ENCODE measurements at places on chromosomes 6 and 20.

DNA sequence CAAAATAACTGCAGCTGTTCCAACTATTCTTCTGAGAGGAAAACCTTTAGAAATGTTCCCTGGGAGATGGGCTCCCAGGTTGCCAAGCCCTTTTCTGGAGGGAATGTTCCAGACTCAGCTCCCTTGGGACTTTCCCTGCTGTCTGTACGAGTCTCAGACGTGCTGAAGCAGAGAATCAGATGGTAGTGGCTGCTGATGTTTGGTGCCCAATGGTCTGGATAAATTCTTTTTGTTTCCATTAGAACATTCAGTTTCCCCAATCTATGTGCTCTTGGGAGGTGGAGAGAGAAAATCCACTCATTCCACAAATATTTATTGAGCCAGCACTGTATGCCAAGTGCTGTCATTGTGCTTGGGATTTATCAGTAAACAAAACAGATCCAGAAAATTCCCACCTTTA, 40.0 kb downstream of the SNHG17 start:
- no peak for DNase-seq

GRCh38 chr6:41002168-41002567, 36.9 kb downstream of the UNC5CL start:
- DNase-seq, result no peak

DNA sequence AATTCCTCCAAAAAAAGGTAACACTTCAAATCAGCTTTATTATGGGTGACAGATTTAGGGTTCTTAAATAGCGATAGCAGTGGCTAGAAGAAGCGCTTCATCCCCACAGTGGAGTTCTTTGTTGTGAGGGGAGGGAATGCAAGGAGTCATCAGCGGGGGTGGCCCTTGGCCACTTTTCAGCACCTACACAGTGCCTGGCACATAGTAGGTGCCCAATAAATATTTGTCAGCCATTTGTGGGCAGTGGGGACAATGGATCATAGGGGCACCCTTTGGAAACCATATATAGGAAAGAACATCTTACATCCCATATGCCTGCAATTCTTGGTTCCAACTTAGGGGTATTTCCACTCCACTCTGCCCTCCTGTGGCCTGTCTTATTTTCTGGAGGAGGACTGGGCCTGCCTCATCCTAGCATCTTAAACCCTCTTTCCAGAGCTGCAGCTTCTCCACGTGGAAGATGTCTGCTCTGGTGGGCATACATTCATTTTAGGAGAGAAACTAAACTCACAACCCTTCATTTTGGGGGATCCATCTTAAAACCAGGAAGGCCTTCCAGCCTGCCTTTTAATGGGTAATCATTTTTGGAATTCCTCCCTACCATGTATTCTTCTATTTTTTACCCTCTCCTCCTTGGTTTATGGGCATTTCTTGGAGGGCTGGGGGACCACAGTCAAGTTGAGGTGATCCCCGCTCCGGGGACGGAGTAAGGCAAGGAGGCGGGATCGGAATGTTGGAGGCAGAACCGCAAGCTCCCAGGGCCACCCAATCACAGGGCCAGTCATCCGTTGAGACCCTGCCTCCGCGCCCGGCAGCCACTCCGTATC, 2.6 kb upstream of the GPSM3 start:
- DNase-seq, result no peak

DNA sequence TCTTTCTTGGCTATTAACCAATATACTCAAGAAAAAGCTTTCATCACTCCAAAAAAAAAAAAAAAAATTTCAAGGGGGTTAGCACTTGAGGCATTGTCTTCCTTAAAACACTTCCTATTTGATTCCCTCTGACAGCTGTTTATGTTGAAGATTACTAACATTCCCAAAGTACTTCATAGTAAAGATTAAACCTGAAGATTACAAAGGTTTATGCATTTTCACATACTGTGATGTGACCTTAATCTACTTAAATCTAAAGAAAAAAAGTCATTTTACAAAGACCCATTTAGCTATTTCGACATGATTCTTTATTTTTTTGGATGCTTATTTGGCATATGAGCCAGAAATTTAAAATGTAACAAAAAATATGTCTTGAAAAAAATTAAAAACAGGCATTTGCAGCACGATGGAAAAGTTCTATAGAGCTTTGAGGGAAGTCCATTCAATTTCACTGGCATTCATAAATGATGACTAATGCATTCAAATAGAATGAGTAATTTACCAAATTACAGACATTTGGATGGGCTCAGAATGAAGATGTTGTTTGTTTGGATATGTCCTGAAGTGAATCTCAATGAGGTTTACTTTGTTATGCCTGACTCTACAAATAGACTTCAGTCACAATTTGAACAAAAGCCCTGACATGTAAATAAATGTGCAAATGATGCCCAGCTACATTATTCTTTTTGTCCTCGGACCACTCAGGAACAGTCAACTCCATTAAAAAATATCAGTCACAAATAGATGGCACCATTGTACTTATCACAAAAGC, 674.6 kb upstream of the MARCKS start:
- no peak for DNase-seq

DNA sequence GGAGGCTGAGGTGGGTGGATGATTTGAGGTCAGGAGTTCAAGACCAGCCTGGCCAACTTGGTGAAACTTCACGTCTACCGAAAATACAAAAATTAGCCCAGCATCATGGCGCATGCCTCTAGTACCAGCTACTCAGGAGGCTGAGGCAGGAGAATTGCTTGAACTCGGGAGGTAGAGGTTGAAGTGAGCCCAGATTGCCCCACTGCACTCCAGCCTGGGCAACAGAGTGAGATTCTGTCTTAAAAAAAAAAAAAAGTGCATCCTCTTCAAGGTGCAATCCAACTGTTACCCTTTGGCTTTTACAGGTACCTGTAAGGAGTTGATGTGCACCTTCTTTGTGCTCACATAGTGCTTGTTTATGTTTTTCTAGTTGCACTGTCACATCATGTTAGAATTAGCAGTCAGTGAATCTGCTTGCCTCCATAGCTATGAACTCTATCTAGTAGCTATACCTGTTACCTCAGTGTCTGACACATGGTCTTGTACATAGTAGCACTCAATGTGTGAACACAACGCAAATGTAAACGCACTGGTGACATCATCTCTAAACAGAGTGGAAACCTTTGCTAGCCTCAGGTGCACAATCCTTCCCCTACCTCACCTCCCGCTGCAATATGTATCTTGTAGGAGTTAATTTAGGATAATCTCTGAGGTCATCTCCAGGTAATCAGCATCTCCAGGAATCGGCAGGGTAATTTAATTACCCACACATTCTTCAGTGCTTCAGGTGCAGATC, 9.7 kb downstream of the MSH5 start:
- no peak for DNase-seq

GRCh38 chr6:24743265-24743943, 24.4 kb upstream of the C6orf62 start:
- DNase-seq, result no peak

DNA sequence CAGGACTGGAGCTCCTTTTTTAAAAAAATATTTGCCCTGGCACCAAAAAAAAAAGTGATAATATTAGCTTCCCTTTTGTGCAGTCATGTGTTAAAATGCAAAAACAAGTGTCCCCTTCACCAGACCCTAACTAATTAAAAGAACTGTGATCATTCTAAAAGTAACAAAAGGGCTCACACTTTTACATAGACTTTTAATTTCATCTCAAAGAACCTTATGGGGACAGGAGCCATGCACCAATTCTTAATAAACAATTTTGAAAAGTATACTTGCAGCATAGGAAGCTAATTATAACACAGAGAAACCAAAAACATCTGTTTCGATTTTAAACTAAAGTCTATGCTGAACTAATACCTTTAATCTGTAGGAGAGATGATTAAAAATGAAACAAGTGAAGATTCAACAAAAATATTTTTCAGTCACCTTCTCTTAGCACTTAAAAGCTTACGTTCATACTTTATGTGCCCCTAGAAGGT, 17.3 kb downstream of the STX7 start:
- no peak for DNase-seq

DNA sequence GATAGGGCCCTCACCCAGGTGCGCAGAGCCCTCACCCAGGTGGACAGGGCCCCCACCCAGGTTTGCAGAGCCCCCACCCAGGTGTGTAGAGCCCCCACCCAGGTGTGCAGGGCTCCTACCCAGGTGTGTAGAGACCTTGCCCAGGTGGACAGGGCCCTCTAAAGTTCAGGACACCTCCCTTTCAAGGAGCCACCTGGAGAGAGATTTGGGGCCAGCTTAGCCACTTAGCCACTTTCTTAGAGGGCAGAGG, 280.2 kb downstream of the TAF4 start:
- DNase-seq, result no peak

DNA sequence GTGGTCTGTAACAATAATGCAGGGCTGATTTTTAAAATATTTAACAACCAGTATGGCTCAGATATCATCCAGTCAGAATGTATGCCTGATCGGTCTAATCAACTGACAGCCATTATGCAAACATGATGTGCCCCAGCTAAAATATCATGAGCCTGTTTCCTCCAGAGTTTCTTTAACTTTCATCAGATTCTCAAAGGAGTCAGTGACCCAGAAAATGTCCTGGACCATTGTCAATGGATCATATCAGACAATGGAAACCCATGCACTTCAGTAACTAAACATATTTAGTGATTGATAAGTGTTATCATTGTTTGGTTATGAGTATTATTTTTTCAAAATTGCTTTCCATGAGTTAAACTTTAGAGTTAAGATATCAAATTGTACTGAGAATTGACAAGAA, 173.5 kb downstream of the LMBRD1 start:
- DNase-seq, result no peak

DNA sequence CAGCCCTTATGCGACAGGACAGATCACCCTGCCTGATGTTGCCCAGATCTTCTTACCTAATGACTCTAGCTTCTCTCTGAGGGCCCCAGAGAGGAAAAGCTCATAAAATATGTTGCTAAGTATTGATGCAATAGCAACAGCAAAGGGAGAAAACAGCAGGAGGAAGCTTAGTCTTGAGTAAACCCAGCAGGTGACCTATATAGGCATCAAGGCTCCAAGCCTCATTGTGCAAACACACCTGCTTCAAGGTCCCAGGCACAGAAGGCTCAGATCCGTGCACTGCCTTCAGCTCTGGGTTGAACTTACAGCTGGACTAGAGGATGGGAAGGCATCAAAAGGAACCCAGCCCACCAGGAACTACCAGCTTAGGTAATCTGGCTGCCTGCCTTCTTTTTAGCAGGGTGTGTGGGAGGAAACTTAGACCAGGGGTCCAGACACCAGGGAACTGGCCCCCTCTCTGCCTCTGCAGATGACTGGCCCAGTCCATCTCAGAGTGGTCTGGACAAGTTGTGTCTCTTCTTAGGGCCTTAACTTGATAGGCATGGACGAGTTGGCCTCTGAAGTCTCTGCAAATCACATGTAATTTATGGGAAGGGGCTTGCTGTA, 34.4 kb downstream of the TGM3 start:
- DNase-seq, result no peak

- no peak for DNase-seq
Observed at GRCh38 chr6:101231606-101232235, 161.8 kb upstream of the GRIK2 start.

- DNase-seq, result no peak
Observed at GRCh38 chr20:16284385-16285100, 288.7 kb downstream of the KIF16B start.

DNA sequence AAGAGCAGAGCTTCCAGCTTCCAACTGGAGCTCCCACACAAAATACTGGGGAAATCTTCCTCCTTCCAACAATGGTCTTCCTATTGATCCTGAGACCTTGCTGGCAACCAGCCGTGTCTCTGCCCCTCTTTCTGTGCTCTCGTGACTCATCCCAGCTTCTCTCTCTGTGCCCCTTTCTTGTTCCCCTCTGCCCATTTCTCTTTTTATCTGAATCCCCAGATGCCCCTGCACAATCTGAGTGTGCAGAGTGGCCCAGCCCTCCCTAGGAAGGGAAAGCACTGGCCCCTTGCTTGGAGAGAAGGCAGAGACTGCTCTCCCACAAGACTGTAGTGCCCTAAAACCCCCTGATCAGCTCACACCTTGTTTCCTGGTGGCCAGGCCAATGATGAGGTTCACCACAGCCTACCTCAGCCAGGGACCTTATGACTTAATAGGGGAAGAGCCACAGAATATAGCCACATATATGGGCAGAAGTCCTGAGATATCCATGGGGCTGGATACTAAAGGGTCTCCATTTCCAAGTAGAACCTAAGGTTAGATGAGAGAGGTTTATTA, 23.1 kb upstream of the MAS1L start:
- DNase-seq, result no peak

DNA sequence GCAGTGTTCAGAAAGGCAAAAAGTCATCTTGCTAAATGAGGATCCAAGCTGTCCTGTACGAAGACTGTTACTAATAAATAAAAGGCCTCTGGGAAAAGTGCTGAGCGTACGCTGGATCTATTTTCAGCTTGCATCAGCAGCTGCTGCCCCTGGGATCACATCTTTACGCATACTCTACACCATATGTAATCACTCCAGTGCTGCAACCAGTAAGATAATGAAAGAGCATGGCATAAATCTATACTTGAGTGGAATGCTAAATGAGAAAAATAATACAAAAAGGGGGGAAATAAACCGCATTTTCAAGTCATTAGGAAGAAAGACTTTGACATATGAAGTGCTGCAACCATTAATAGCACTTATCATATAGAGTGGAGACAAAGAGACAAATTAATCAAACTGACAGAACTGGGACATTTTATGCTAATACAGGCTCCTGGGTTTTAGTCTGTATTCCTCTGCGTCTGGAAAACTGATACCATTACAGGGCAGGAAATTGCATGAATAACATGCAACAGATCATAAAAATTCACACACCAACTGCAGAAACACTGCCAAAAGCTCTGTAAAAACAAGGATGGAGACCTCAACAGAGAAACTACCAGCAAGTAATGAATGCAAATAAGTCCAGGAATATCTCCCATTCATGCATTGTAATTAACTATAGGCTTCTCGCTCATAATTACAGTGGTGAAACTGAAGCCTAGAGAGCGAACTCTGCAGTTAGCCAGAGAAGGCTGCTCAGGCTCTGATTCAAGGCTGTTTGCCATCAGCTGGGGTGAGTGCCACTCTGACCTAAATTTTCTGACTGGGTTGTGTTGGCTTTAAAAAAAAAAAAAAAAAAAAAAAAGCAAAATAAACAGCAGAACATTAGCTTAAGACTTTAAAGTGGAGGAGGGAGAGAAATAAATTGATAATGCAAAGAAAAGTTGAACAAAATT, 83.8 kb downstream of the GJA10 start:
- no peak for DNase-seq

DNA sequence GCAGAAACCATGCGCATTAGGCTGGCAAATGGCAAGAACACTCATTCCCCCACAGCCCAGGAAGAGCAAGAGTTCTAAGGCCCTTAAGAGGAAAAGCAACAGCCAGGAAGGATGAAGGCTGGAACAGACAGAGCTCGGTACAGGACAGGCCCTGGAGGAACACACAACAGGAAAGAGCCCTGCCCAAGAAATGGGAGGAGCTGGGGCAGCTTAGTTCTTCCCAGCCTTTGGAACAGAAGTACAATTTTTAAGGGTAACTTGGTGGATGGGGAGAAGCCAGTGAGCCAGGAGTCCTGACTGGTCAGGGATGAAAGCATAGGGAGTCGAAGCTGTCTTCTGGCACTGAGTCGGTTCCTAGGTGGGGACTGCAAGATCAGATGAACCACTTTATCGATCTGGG, 32.4 kb downstream of the OR2B2 start:
- no peak for DNase-seq

DNA sequence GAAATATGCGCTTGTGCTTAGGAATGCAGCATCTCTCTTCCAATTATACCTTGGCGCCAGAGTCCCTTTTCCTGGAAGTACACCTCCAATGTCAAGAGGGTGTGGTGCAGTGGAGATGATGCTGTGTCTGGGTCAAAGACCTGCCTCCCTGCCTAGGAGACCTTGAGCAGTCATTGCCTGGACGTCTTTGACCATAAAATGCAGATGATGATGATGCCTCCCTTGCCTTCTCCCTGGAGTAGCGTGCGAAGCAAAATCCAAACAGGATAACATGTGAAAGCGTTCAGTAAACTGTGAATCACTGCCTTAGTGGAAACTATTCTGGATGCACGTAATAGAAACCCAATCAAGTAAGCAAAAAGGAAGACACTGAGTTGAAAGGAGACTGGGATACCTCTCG, 97.4 kb upstream of the ARMC2 start:
- no peak for DNase-seq
